ENCODE measurements at places on chromosomes 11 and 22.

- no peak for DNase-seq
These were observed 64.0 kb downstream of the CCDC81 start for GRCh38 chr11:86438685-86439084.

- DNase-seq, result no peak
These were observed 143.7 kb upstream of the SORL1-AS1 start for GRCh38 chr11:121596195-121597155.

GRCh38 chr11:26493616-26494015 lies 78.4 kb downstream of the MUC15 start:
- DNase-seq, result no peak

GRCh38 chr11:112637076-112637475 lies 324.1 kb upstream of the NCAM1 start:
- no peak for DNase-seq

GRCh38 chr11:132123449-132123848 lies 753.0 kb downstream of the NTM start:
- no peak for DNase-seq

DNA sequence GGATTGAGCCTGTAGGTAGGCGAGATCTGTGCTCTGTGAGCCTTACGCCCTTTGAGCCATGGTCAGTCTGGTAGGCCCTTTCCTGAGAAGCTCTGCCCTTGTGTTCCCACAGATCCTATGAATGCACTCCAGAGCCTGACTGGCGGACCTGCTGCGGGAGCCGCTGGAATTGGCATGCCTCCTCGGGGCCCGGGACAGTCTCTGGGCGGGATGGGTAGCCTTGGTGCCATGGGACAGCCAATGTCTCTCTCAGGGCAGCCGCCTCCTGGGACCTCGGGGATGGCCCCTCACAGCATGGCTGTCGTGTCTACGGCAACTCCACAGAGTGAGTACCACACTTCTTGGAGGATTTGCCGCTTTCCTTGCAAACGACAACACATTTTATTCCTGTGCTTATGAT lies 47.4 kb downstream of the MED15 start:
- DNase-seq, result no peak

- no peak for DNase-seq
These were observed 181.1 kb downstream of the CTTN start for GRCh38 chr11:70579316-70579955.

DNA sequence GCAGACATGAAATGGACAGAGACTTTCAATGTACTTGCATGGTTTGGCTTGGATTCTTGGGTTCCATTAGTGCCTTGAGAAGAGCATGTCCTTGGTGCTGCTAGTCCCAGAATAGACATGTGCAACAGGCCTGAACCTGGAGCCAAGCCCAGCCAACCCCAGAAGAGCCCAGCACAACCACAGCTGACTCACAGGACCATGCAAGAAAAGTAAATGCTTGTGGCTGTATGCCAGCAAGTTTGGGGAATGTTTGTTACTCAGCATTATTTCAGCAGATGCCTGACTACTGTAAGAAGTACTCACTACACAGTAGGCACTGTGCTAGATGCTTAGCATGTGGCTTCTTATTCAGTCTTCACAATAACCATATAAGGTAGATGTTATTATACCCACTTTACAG lies 39.2 kb upstream of the HMGXB4 start:
- no peak for DNase-seq

GRCh38 chr11:87265979-87266378 lies 228.2 kb downstream of the TMEM135 start:
- no peak for DNase-seq

GRCh38 chr11:85096939-85097338 lies 530.2 kb downstream of the DLG2 start:
- no peak for DNase-seq

GRCh38 chr11:116703421-116703820 lies 69.4 kb downstream of the BUD13 start:
- DNase-seq, result no peak

DNA sequence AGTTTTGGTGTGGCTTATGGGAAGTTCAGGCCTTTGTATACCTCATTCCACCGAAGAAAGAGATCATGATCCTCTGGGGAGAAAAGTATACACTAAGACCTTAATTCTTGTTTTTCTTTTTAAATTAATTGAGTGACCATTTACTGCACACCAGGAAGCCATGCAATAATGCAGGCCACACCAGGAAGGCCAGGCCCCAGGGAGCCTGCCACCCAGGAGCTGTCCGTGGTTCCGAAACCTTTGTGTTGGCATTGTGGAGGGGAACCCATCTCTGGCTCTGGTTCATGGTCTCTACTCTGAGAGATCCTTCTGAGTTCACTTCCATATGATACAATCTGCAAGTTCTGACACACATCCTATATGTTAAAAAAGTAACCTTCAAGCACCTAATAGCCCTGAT lies 291.8 kb downstream of the MIAT start:
- no peak for DNase-seq

- no peak for DNase-seq
These were observed 247.0 kb upstream of the SORL1-AS1 start for GRCh38 chr11:121699801-121700200.

DNA sequence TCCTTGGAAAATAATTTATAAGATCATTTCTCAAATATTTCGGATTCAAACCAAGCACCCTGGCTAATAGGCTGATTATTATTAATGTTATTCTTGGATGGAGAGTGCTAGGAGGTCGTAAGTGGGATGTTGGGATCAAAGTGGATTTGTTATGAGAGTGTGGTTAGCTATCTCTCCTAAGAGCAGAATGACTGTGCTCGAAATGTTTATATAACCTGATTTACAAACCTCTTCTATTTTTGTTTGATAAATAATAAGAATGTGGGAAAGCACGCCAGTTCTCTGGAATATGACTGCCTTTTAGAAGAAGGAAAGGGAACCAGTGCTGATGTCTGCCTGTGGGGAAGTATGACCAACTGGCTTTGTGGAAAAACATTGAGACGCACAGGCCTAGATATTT lies 527.5 kb downstream of the NTM start:
- no peak for DNase-seq

- no peak for DNase-seq
These were observed 197.0 kb downstream of the GUCY1A2 start for GRCh38 chr11:106821291-106821690.

GRCh38 chr22:47251911-47252310 lies 489.5 kb downstream of the TBC1D22A start:
- no peak for DNase-seq

DNA sequence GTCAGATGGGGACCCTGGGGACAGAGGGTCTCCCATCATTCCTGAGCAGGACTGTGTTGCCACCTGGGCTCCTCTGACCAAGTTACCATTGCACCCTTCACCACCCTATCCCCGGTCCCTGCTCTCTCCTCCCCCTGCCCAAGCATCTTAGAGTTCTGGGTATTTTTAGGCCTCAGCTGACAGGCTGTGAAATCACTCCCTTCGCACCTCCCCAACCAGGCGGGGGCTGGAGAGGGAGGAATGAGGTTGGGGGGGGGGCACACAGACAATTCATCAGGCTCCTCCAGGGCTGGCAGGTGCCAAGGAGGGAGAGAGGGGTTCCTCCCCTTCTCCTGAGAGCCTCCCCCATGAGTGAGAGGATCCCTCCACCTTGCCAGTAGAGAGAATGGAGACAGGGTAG lies 9.0 kb downstream of the SYT7 start:
- no peak for DNase-seq

GRCh38 chr22:25027959-25028840 lies 75.7 kb downstream of the KIAA1671 start:
- DNase-seq, result no peak

- no peak for DNase-seq
These were observed 117.3 kb upstream of the FAT3 start for GRCh38 chr11:92107331-92107730.

GRCh38 chr11:58919980-58920379 lies 19.3 kb upstream of the GLYATL1 start:
- no peak for DNase-seq

DNA sequence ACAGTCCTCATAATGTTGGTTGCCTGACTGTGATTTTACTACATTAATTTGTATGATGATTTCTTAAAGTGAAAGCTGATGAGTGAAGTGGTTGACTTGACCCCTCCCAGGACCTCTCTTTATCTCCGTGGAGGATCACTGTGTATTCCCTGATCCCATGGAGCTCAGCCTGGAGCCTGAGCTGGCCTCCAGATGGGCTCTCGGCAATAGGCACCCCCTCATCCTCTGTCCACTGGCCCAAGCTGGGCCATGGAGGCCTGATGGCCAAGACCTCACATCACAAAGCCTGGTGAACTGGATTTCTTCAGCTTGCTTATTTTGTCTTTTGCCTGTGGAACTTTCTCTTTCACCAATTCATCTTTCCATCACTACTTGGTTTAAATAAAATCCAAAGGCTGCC lies 75.2 kb downstream of the WNT11 start:
- no peak for DNase-seq

GRCh38 chr22:16917144-16918003 lies 90.6 kb downstream of the GAB4 start:
- peak; percentile 25 for DNase-seq

DNA sequence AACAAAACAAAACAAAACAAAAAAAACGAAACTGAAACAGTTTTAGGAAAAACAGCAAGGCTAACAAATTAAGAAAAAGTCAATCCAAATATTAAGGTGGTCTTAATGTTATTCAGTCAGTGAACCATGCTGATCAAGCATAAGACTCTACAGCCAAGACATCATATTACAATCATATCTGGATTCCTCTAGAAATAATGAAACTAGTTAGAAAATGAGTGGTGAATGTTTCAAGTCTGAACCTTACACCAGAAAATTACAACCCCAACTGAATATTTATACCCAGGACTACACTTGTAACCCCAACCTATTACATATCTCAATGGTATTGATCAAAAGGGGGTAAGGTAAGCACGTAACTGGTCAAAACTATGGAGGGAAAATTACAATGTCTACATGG lies 48.8 kb downstream of the ACAT1 start:
- no peak for DNase-seq

- no peak for DNase-seq
These were observed at the start of gene RTN4R for GRCh38 chr22:20268279-20269012. Gene RTN4R, minus strand, starts transcription at chr22:20268318. Its CDS starts 226 bp downstream, at chr22:20268092.

DNA sequence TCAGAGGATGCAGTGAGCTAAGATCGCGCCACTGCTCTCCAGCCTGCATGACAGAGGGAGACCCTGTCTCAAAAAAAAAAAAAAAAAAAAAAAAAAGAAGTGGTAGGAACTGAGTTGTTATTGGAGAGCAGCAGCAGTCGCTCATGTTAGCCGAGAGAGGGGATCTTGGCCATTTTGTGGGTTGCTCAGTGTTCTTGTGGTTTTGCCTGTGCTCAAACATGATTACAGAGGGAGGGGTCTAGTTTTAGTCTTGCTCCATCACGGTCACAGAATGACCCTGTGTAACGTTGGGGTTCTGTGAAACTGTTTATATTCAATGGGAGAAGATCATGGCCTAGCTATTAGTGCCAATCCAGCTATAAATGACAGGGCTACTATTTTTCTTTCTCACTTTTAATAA lies 1.9 kb downstream of the DPAGT1 start:
- DNase-seq, result no peak

Measured in stimulated activated CD8-positive, alpha-beta memory T cell treated with anti-CD3 and anti-CD28 coated beads, Interleukin-7, amount 100 ng/mL, for 1 hour (primary cell).